CD14-positive monocyte (primary cell): ENCODE measurements at places on chromosomes 16 and 17.

- no peak for DNase-seq
Measured at GRCh38 chr16:12750554-12750918, 53.2 kb downstream of the CPPED1 start.

- no peak for DNase-seq
Measured at GRCh38 chr16:81841722-81842121, 62.6 kb downstream of the PLCG2 start.

GRCh38 chr17:37123941-37124820 is 175.4 kb downstream of the AATF start:
- DNase-seq = peak; percentile 57

GRCh38 chr17:29124135-29124924 is 55.9 kb downstream of the MYO18A start:
- peak; percentile 69 for DNase-seq

DNA sequence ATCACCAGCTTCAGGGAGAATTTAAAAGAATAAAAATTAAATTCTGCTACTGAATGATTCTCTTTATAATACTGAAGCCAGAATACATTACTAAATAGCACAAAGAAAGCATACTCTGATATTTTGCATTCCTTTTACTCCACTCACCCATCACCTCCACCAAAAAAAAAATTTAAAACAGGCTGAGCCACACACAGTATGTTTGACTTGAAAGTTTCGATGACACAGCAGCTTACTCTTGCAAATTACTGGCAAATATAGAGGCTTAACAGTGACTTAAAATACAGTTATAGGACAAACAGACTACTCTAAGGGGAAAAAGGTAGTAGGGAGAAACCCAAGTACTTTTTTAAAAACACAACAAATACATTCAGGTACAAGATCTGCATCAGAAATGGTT is 39.2 kb downstream of the GPATCH8 start:
- DNase-seq = no peak

GRCh38 chr16:2898831-2899563 is 12.7 kb upstream of the FLYWCH1 start:
- no peak for DNase-seq
